ENCODE measurements at places on chromosomes 5 and 9.

DNA sequence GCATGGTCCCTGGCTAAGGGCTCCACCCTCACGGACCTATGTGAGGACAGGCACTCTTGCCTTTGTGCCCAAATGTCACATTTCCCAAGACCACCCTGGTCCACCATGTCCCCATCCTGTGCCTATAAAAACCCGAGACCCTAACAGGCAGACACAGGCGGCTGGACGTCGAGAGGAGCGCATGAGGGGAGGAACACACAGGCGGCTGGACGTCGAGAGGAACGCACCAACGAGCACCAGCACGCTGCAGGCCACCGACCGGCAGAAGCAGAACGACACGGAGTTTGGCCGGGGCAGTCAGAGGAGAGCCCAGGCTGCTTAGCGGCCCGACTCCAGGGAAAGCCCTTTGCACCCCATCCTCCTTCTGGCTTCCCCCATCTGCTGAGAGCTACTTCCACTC, 119.9 kb downstream of the ADAMTS2 start:
- no peak for DNase-seq

DNA sequence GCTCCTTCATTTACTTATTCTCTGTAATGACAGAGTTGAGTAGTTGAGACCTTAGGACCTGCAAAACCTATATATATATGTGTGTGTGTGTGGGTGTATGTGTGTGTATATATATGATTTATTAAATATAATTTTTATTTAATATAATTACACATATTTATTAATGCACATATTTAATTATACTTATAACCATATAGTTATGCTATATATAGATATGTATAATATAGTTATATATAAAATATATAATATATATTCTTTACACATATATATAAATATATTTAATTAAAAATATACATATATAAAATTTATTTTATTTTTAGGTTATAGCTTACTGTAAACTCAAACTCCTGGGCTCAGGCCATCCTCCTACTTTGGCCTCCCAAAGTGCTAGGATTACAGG, 23.7 kb downstream of the ACER2 start:
- no peak for DNase-seq

- DNase-seq, result no peak
Measured at GRCh38 chr5:52738095-52738506, 49.6 kb upstream of the ITGA1 start.

GRCh38 chr5:83523929-83524328, 52.4 kb downstream of the VCAN start:
- no peak for DNase-seq

All from stimulated activated CD8-positive, alpha-beta memory T cell treated with anti-CD3 and anti-CD28 coated beads, Interleukin-15, amount 100 ng/mL, for 24 hours (primary cell).